AG09309 (cell line): ENCODE measurements at places on chromosomes 2 and 18.

- no peak for DNase-seq
These were observed 115.3 kb upstream of the FZD5 start for GRCh38 chr2:207885010-207885409.

GRCh38 chr2:52518678-52519077, 1248.9 kb upstream of the CHAC2 start:
- DNase-seq = no peak

DNA sequence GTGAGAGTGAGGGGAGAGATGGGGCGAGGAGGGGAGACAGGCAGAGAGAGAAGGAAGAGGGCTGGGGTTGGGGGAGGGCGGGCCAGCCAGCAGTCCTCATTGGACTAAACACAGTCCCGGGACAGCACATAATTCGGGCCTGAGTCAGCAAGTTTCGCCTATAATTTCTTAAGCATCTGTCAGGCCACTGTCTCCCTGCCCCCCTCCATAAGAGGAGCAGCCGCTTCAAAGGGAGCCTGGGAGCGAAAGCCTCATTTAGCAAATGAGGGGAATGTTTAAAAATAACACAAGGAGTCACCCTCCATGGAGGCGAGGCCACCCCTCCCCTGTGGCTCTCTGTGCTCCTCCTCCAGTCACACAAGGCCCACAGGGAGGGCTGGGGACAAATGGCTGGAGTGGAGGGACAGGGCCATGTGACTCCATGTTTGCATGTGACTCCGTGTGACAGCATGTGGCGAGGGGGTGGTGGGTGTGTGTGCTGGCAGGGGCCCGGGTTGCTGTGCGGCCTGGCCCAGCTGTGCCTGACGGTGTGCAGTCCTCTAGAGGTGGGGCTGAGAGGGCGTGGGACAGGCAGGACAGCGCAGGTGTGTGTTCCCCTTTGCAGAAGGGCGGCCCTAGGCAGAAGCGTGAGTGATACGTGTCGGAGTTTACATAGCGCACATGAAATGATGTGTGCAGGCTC, 162.4 kb downstream of the CELF4 start:
- peak; percentile 68 for DNase-seq

GRCh38 chr2:177078416-177078815, 134.2 kb upstream of the HNRNPA3 start:
- DNase-seq = no peak

DNA sequence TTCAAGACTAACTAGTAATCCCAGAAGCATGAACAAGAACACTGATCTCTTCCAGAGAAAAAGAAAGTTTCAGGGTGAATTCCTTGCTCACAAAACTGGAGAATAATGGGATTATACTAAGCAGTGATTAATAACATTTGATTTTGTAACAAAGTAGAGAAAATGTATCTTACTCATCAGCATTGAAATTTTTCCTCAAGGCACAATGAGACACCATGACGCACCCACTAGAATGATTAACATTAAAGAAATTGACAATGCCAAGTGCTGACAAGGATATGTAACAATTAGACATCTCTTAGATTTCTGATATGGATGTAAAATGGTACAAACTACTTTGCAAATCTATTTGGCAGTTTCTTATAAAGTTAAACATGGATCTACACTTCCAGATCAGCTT, 101.1 kb upstream of the EPHA4 start:
- no peak for DNase-seq

- no peak for DNase-seq
These were observed 114.7 kb downstream of the FAM210A start for GRCh38 chr18:13611601-13612195.

- DNase-seq = no peak
These were observed 6.0 kb downstream of the SPATA3 start for GRCh38 chr2:231001921-231002320.

DNA sequence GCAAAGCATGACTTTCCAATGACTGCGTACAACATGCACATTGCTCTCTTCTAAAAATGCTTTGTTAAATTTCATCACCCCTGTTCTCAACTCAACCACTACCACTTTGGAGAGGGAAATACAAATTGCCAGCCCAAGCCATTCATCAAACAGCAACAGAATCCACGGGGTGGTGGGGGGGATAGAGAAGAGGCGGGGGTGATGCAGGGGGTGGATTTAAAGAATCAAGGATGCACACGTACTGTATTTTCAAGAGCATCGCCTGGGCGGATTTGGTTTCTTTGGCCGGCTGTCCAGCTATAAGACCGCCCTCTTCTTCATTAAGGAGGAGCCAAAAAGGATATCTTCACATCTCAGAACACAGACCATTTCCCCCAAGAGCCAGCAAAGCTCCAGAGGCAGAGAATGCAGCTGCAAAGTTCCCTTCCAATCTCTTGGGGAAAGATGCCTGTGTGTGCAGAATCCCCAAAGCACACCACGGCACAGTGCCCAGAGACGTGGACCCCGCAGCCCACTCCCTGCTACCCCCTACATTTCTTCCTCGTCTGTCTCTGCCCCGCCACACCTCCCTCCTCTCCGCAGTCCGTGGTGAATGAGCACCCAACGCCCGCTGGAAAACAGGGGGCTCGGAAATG, 977 bp downstream of the SLC8A1 start:
- no peak for DNase-seq

- no peak for DNase-seq
These were observed 113.5 kb downstream of the CSRNP3 start for GRCh38 chr2:165582863-165583506.

- DNase-seq = peak; percentile 37
These were observed 186.5 kb downstream of the LNPK start for GRCh38 chr2:175815537-175815936.

DNA sequence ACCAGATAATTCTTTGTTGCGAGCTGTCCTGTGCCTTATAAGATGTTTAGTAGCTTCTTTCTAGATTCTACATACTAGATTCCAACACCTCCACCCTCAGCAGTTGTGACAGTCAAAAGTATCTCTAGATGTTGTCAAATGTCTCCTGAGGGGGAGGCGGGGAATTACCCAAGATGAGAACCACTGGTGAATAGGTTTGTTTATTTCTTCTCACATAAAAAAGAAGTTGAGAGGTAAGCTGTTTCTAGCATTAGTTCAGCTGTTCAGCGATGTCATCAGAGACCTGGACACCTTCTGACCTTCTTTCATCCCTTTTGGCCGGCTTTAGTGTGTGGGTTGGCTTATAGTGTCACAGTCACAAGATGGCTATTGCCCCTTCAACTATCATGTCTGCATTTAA, 237.5 kb upstream of the SP5 start:
- DNase-seq = no peak

GRCh38 chr2:46392561-46393346, 86.6 kb upstream of the TMEM247 start:
- DNase-seq = no peak

DNA sequence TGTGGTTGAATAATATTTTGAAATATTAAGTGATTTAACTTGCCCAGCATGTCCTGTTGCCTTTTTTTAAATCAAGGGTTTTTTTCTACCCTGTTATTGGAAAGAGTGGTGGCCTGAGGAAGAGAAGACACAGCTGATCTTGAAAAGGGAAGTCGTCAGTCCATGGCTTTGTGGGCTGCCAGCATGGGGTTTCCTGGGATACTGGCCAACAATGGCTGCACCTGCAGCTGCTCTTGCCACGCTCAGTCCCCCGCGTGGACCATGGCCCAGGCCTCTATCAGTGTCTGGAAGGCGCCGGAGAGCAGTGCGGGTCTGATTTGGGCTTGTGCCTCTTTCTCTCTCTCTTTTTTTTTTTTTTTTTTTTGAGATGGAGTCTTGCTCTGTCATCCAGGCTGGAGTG, 99.3 kb downstream of the ASB1 start:
- no peak for DNase-seq

- DNase-seq = no peak
These were observed 490.4 kb upstream of the ID2 start for GRCh38 chr2:8191427-8191826.

DNA sequence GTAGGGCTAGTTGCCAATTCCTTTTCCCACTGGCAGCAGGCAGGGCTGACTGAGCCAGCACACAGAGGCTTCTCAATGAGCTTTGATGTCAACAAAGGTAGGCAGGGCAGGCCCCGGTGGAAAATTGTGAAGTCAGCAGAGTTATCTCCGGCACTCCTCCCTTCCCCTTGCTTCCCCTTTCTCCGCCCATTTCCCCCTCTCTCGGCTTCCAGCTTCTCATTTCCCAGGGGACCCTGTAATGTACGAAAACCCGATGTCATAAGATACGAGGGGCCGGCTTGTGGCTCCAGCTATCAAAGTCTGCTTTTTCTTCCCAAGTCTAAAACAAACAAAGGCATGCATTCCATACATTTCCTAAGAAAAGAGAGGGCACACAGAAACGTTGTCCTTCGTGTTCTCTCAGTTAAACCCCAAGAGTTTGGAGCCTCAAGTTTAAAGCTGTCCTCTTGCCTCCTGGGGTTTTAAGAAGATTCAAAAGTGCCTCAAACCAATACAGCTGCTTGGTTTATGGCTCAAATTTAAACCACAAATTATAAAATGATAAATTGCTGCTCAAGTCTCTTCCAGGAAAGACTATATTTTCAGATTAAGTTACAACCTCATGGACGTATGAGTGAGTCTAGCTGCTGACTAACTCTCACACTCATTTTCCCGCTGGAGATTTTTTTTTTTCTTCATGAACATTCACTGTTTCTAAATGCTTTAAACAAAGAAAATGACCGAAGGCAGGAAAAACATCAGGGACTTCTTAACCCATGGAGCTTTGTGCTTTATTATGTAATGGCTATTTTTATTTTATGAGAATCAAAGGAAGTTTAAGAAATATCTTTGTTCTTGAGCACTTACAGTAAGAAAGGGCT, 27.2 kb upstream of the EML4 start:
- peak; percentile 88 for DNase-seq

- no peak for DNase-seq
These were observed 140.5 kb upstream of the GYPC start for GRCh38 chr2:126515471-126515870.
